ENCODE measurements at places on chromosomes 4 and X.

DNA sequence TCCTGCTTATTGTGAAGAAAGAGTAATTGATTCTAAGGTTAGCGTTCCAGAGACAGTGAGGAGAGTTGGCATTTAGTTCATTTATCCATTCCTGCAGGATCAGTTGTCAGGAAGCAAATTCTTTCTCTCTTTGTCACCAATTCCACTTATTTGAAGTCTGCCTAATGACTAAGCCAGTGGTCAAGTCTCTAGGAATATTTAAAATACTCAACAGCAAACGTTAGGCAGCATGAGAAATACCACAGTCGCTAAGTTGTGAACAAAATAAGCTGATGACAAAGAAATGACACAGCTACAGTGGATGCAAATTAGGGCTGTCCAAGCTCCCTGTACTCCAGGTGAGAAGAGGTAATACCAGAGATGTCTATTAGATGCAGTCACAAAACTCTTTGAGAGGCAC lies 6.6 kb upstream of the MAGEB17 start:
- no peak for DNase-seq

DNA sequence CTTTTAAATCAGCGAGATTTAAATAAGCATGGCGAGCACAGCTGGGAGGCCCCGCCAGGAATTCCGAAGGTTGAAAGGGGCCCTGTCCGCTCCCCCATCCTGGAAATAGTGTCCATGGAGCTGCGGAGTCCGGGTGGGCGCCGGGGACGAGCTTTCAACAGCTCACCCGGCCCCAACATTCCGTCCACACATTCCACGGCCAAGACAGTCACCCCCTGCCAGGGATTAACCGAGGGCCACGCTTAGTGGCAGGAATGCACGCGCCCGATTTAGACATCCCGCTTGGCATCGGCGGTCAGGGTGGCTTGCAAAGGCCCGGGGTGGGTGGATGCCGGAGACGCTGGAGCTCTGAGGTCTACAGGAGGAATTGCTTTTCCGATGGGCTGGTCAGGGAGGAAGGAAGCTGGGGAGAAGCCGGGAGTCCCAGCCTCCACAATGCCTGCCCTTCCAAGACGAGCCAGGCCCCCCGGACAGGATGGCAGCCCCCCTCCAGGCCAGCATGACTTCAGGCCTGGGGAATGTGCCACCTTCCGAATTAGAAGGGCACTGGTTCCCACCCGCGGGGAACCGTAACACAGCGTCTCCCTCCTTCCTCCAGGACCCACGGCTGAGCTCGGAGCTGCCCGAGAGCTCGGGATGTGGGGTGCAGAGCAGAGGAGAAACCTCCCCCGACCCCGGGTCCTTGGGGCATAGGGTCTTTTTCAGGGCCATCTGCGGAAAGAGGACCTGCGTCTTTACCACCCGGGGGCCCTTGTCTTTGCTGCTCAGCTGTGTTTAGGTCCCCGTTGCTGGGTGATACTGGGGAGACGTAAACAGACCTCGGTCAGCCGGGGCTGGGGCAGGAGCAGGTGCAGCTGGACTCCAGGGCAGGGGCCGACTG lies 26.9 kb upstream of the PPP2R3B start:
- no peak for DNase-seq

- no peak for DNase-seq
Measured at GRCh38 chrX:78687586-78687985, 28.5 kb upstream of the RTL3 start.

- DNase-seq = no peak
Measured at GRCh38 chrX:47958761-47959342, 44.9 kb downstream of the ZNF182 start.

DNA sequence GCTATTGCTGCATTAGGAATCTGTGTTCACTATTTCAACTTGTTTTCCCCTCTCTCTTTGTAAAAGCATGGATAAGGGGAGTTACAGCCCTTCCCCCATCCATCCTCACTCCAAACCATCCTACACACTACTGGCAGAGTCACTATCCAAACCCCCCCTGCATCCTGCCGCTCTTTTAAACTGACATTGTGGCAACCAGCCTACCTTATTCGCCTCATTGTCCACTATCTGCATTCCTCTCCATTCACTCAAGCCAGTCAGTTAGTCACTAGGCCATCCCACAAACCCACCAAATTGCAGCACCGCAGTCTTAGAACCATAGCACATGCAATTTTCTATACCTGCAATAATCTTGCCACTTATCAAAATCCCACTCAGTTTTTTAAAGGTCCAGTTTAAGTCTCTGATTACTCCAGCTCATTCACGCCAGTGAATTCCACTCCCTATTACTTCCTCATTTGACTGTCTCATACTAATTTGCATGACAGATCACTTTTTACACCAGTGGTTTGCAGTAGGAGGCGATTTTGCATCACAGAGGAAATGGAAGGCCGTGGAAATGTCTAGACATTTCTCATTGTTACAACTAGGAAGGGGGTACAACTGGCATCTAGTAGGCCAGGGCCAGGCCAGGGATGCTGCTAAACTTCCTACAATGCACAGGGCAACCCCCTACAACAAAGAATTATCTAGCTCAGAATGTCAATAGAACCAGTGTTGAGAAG lies 181.8 kb downstream of the HS6ST2 start:
- DNase-seq = no peak

- no peak for DNase-seq
Measured at GRCh38 chrX:22147214-22147613, 115.1 kb downstream of the PHEX start.

DNA sequence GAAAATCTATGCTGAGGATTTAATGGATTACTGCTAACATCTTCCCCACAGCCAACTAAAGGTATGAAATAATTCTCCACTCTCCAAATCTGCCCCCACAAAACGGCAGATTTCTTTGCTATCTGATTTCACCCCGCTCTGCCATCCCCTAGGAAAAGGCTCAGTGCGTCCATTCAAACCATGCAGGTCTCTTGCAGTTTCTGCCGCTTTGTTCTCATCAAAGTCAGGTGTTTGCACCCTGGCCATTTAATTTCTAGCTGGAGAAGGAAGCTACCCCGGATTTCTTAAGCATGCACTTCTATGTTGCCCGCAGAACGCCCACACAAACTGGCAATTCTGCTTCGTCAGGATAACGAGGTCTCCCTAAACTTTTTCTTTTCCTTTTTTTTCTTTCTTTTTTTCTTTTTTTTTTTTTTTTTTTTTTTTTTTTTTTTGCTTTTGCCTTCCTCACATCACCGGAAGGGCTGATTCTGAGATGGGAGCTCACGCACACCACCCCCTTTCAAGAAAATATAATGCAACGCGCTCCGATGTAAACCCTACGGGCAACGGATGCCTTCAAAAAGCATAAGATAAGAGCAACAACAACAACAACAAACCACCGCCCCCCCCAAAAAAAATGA lies 3.3 kb downstream of the NLGN4X start:
- no peak for DNase-seq

- no peak for DNase-seq
Measured at GRCh38 chr4:182855877-182856276, 61.3 kb downstream of the DCTD start.

GRCh38 chr4:82905205-82905604 lies 4.7 kb downstream of the THAP9 start:
- DNase-seq = no peak

- DNase-seq = no peak
Measured at GRCh38 chr4:1172971-1173757, 781 bp upstream of the SPON2 start.

GRCh38 chrX:14013054-14013453 lies 16.6 kb downstream of the GEMIN8 start:
- DNase-seq = no peak

GRCh38 chrX:62928906-62929305 lies 422.2 kb downstream of the SPIN4 start:
- DNase-seq = no peak

GRCh38 chr4:118755438-118756226 lies 70.4 kb downstream of the METTL14 start:
- DNase-seq = no peak

- DNase-seq = no peak
Measured at GRCh38 chr4:153521999-153522801, 56.0 kb downstream of the TMEM131L start.
